Thymus (tissue), 14 donors: ENCODE measurements at places on chromosomes 7 and 10. TPM values are rescaled to one million over a fixed set of nuclear protein-coding genes. Genes with fewer than 3 reads are reported as not detected.

GRCh38 chr10:17409170-17409733 is 45.1 kb downstream of the ST8SIA6 start:
- H3K36me3 ChIP-seq: no peaks in the 10 kb centered on the region
- H3K4me3 ChIP-seq: no peak overlapping the region
- no peaks in the 10 kb centered on the region for H3K27me3 ChIP-seq
- H3K27ac ChIP-seq: no peak overlapping the region
- no peak for DNase-seq
- H3K4me1 ChIP-seq: no peaks in the 10 kb centered on the region

The KIF20B gene
- total RNA-seq: 21.6 TPM

The GPR22 gene
- total RNA-seq: 0.05 TPM

- no peaks in the 10 kb centered on the region for H3K36me3 ChIP-seq
- H3K4me1 ChIP-seq: no peaks in the 10 kb centered on the region
- peak; percentile 11 for DNase-seq
- H3K27ac ChIP-seq: no peak overlapping the region
- no peak overlapping the region for H3K4me3 ChIP-seq
These were observed 95.3 kb upstream of the CYP26C1 start for GRCh38 chr10:92965314-92965713.

GRCh38 chr7:154503962-154504550 is 451.9 kb downstream of the DPP6 start:
- no peak overlapping the region for H3K4me3 ChIP-seq
- no peaks in the 10 kb centered on the region for H3K4me1 ChIP-seq
- no peaks in the 10 kb centered on the region for H3K27me3 ChIP-seq
